ENCODE measurements at places on chromosomes 7 and 10. TPM values are rescaled to one million over a fixed set of nuclear protein-coding genes. Genes with fewer than 3 reads are reported as not detected.

DNA sequence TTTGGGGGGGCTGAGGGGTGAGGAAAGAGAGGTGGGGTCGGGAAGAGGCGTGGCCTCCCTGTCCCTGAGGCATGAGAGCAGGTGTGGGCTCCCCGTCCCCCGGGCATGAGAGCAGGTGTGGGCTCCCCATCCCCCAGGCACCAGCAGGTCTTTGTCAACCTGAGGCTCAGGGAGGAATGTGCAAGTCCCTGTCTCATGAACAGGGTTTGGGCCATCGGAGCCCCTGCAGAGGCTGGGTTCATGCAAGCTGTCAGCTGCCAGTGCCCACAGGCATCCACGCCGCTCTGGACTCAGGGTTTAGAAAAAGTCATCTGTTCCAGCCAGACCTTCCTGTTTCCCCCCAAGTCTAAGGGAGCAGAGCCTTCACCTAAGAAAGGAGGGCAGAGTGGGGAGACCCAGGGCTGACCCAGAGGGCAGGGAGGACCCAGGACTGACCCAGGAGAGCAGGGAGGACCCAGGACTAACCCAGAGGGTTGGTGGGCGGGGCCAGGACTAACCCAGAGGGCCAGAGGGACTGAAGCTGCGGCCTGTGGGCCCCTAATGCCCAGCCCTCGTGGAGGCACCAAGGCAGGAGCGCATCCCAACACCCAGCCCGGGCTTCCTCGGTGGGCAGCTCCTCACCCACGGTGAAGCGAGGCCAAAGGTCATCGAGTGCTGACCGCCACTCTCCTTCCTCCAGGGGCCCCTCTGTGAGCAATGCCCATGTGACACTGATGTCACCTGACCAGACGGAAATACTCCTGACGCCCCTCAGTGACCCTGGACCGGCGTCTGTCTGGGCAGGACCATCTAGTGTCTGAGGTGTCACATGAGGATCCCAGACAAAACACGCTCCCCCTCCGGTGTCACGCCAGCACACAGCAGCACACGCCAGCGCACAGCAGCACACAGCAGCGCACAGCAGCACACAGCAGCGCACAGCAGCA lies 28.9 kb upstream of the GPR146 start:
- H3K36me3 ChIP-seq = peaks cover 4% of the 10 kb centered on the region
- no peak for DNase-seq
- H3K4me1 ChIP-seq = no peaks in the 10 kb centered on the region
- H3K27ac ChIP-seq = peak overlapping the region; percentile 29
- no peaks in the 10 kb centered on the region for H3K27me3 ChIP-seq

GRCh38 chr7:29810813-29811482 lies 4.6 kb downstream of the WIPF3 start:
- H3K27me3 ChIP-seq = peaks cover 1% of the 10 kb centered on the region
- DNase-seq = no peak
- no peak overlapping the region for H3K27ac ChIP-seq
- no peaks in the 10 kb centered on the region for H3K36me3 ChIP-seq

DNA sequence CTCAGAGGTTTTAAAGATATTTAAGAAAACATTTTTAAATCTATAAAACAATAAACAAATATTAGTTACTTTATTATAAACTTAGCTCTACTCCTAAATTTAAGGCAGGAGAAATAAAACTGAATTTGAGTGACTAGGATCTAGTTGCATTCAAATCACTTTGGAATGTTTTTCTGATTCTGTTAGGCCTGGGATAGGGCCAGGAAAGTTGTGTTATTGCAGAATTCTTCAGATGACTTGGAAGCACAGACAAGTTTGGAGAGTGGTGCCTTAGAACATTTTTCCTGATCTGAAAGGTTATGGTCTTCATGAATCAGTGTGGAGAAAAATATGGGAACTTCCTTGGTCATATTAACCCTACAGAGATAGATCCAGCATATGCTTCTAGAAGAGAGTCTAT lies 15.6 kb upstream of the SLC25A13 start:
- H3K36me3 ChIP-seq = no peaks in the 10 kb centered on the region
- no peak overlapping the region for H3K27ac ChIP-seq
- H3K4me3 ChIP-seq = no peak overlapping the region
- H3K4me1 ChIP-seq = no peaks in the 10 kb centered on the region
- DNase-seq = no peak
- no peaks in the 10 kb centered on the region for H3K27me3 ChIP-seq

DNA sequence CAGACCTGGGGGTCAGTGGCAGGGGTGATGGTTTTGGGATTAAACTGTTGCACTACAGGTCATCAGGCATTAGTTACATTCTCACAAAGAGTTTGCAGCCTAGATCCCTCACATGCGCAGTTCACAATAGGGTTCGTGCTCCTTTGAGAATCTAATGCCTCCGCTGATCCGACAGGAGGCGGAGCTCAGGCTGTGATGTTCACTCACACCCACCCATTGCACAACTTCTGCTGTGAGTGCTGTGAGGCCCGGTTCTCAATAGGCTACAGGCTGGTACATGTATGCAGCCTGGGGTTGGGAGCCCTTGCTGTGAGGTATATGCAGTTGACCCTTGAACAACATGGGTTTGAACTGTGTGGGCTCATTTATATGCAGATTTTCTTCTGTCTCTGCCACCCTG lies 416.4 kb downstream of the GFRA1 start:
- no peaks in the 10 kb centered on the region for H3K4me1 ChIP-seq
- H3K27ac ChIP-seq = no peak overlapping the region
- H3K36me3 ChIP-seq = no peaks in the 10 kb centered on the region
- DNase-seq = no peak

- no peak overlapping the region for H3K27ac ChIP-seq
- no peak for DNase-seq
- H3K27me3 ChIP-seq = no peaks in the 10 kb centered on the region
Observed at GRCh38 chr10:30529373-30529998, 95.5 kb downstream of the MAP3K8 start.

DNA sequence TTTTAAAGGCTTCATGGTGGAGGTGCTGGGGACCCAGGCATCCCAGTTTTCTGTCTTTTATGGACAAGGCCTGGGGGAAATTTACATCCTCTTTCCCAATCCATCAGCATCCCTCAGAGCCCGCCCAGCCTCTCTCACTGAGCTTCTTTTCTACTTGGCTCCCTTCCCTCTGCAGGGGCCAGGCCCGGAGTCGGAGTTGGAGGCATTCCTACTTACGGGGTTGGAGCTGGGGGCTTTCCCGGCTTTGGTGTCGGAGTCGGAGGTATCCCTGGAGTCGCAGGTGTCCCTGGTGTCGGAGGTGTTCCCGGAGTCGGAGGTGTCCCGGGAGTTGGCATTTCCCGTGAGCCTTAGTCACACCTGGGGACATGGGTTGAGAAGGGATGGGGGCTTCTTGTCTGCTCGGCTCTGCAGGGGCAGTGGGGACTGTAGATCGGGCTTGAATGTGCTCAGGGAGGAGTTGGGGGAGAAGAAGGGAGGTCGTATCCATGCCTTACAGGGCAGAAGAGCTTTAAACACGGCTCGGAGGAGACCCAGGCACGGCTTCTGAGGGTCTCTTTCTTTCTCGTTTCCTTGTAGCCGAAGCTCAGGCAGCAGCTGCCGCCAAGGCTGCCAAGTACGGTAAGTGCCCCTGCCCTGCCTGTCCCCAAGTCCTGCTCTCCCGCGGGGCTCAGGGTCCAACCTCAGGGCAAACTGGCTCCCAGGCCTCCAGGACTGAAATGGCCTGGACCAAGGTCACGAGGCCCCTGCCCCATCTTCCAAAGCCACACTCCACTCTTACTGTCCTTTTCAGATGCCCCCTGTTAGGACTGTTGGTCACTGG lies 27.3 kb upstream of the LIMK1 start:
- no peaks in the 10 kb centered on the region for H3K36me3 ChIP-seq
- DNase-seq = no peak
- no peak overlapping the region for H3K4me3 ChIP-seq
- peaks cover 5% of the 10 kb centered on the region for H3K27me3 ChIP-seq

DNA sequence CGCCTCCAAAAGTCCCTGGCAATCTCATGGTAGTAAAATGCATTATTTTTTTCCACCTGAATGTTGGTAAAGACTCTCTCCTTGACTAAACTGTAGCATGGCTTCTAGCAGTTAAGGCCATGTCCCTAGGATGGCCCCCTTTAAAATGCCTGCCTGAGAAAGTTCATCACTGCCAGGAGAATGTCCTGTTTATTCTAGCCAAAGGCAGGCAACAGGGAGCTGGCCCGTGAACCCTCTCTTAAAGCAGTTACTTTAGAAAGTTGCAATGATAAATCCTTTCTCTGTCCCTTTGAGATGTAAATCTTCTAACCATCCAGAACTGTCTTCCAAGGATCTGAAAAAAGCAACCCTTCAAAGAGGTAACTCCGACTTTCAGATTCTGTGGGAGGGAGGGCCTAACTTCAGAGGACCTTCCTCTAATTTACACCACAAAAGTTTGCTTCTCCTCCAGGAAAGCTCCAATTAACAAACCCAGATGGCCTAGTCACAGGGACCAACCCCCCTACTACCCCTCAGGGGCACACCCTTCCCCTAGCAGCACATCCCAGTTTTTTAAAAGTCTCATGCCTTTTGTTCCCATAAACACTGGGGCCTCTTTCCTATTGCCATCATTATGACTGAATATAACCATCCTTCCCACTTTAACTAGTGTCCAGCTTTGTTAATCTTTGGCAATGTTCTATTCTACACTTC lies 5.5 kb downstream of the DNTT start:
- no peaks in the 10 kb centered on the region for H3K27me3 ChIP-seq
- peaks cover 18% of the 10 kb centered on the region for H3K4me1 ChIP-seq
- DNase-seq = peak; percentile 85
- no peak overlapping the region for H3K4me3 ChIP-seq
- H3K27ac ChIP-seq = peak overlapping the region; percentile 3

- no peaks in the 10 kb centered on the region for H3K36me3 ChIP-seq
- H3K4me1 ChIP-seq = peaks cover 24% of the 10 kb centered on the region
- no peak overlapping the region for H3K27ac ChIP-seq
- no peaks in the 10 kb centered on the region for H3K27me3 ChIP-seq
- peak; percentile 38 for DNase-seq
- no peak overlapping the region for H3K4me3 ChIP-seq
Observed at GRCh38 chr7:131627735-131628190, 71.3 kb upstream of the PODXL start.

GRCh38 chr7:17946591-17946990 lies 6.3 kb upstream of the SNX13 start:
- no peak overlapping the region for H3K27ac ChIP-seq
- no peaks in the 10 kb centered on the region for H3K36me3 ChIP-seq

DNA sequence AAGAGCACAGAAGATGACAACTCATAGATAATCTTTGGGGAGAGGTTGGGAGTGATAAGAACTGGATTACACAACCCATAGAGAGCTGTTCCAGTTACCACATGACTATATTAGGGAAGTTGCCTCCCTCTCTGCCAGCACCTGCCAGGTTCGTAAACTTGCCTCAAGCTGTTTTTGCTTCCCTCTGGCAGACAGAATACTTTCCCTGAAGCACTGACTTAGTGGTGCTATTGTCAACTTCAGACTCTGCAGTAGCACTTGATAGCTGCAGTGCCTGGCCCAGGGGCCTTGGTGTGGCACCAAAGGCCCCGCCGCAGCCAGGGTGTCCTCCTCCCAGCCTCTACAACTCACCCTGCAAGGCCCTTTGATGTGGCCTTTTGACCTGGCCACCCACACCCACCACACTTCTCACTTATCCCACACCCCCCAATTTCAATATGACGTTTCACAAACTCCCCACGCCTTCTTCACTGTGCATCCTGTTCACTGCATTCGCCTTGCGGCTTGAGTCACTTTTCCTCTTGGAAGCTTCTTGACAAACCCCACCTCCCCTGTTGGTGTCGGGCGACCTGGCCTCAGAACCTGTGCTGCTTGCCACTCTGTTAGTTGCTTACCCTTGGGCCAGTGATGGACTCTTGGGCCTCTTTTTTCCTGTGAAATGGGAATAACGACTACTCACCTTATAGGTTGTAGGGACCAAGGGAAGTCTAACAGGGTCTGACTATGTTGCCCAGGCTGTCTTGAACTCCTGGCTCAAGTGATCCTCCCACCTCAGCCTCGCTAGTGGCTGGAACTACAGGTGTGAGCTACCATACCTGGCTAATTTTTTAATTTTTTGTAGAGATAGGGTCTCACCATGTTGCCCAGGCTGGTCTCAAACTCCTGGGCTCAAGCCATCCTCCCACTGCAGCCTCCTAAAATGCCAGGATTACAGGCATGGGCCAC lies 50.2 kb upstream of the PODXL start:
- peaks cover 44% of the 10 kb centered on the region for H3K4me1 ChIP-seq
- no peaks in the 10 kb centered on the region for H3K36me3 ChIP-seq
- DNase-seq = peak; percentile 64
- H3K4me3 ChIP-seq = no peak overlapping the region
- H3K27ac ChIP-seq = no peak overlapping the region

Gene VSTM4
- 0.65 TPM for total RNA-seq

Gene ACTL6B
- total RNA-seq = not detected

Gene NKX2-3
- not detected for total RNA-seq

Data from endodermal cell (in vitro differentiated cells).